NCI-H524 (cell line): ENCODE measurements at places on chromosomes 1 and 21.

- DNase-seq = no peak
Observed at GRCh38 chr1:232980355-232980978, 30.1 kb downstream of the NTPCR start.

- no peak for DNase-seq
Observed at GRCh38 chr1:234604495-234605398, 5.2 kb downstream of the IRF2BP2 start.

DNA sequence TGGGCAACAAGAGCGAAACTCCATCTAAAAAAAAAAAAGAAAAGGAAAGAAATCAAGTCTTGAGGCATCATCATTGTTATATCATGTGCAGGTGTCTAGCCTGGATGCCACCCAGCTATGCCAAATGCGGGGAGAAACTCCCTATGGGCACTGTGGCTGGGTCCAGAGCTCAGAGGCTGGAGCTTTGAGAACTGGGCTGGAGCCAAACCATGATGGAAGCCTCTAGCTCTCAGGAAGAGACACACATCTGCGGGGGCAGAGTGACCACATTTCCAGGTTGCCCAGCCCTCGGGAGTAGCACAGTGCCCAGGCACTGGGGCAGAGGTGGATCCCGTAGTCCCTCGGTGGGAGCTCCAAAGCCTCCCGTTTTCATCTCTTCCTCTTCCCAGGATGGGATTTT, 58.9 kb downstream of the COL18A1 start:
- DNase-seq = no peak

- no peak for DNase-seq
Observed at GRCh38 chr1:153849487-153850185, 73.1 kb downstream of the GATAD2B start.

DNA sequence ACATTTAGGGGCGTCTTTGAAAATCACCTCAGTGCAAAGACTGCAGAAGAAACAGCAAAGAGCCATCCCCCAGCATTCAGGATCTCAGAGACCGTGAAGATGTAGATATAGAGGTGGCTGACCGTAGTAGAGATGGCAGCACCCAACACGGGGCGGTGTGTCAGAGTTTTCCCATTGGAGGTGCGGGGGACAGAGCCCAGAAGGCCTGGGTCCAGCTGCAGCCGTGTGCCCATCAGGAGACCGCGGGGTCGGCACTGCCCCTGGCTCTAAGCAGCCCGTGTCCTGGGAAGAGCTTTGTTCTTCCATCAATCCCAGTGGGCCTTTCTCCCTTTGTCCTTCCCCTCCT, 1.1 kb downstream of the GABRD start:
- DNase-seq = no peak
